ENCODE measurements at places on chromosomes 12 and 14.

DNA sequence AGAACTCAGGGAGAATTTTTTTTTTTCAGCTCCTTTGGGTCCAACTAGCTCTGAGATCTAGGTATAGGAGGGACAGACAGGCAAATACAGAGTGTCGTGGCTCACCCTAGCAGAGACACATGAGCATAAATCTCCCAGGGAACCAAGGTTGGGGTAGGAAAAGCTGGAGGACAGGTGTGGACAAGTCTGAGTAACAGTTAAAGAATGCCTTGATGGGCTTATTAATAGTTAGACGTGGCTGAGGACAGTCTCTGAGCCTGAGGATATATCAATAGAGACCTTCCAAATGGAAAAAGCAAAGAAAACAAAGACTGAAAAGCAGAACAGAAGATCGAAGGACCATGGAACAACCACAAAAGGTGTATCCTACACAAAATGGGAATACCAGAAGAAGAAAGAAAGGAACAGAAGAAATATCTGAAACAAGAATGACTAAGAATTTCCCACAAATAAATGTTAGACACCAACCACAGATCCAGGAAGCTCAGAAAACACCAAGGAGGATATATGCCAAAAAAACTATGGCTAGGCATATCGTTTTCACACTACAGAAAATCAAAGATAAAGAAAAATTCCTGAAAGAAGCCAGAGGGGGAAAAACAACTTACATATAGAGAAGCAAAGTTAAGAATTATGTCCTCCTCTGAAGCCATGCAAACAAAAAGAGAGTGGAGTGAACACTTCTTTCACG is 80.9 kb downstream of the PTPRB start:
- DNase-seq = no peak

GRCh38 chr12:80269803-80270552 is 170.6 kb downstream of the OTOGL start:
- DNase-seq = no peak

DNA sequence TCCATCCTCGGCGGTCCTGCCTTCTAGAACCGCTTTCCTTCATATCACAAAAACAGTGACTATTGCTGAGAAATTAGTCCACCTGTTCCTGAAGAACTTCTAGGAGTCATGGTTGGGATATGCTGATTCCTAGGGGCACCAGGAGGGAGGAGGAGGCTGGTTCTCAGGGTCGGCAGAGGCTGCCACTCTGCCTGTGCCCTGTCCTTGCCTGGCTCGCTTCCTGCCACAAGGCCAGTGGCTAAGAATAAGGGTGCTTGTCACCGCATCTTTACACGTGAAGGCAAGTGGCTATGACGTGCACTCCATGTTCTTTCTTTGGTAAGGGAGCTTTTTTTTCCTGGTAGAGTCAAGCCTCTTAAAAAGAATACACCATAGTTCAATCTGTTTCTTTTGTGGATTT is 18.7 kb upstream of the DGLUCY start:
- DNase-seq = no peak

DNA sequence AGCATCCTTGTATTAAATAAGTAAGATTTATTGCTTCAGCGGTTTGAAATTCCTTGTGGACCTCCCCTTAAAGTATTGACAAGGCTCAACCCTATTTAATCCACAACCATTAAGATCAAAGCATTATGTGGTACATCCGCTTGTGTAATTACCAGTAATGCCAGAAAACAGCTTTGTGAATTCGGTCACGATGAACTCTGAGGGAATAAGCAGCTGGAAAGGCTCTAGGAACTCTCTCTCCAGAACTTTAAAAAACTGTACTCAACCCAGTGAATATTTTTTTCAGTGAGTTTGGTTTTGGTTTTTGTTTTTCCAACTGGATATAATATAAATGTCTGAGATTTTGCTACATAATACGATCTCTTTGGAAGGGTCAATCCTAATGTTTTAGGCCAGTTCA is 49.3 kb upstream of the DIO2 start:
- no peak for DNase-seq

DNA sequence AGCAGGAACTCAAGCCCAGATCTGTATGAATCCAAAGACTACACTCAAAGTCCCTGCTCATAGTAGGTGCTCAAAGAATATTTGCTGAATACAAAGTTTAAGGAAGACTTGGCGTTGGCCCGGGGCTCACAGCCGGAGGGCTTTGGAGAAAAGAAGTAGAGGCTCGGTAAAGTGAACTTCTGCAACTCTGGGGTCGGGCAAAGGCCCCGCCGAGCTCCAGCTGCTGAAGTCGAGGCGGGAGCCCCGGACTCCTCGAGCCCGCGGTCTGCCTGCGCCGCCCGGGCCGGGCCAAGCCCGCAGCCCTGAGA is 335 bp downstream of the GCN1 start:
- DNase-seq = no peak

DNA sequence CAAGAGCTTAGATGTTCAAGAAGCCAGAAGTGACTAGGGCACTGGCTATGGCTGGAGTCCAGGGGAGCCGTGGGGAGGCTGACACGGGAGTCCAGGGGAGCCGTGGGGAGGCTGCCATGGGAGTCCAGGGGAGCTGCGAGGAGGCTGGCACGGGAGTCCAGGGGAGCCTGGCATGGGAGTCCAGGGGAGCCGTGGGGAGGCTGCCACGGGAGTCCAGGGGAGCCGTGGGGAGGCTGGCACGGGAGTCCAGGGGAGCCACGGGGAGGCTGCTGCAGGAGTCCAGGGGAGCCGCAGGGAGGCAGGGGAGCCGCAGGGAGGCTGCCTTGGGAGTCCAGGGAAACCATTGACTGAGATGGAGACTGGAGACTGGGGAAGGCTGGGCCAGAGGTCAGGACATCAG is 54.9 kb downstream of the TECPR2 start:
- DNase-seq = no peak

- no peak for DNase-seq
Measured at GRCh38 chr12:8564656-8565055, 24.0 kb upstream of the CLEC4E start.

DNA sequence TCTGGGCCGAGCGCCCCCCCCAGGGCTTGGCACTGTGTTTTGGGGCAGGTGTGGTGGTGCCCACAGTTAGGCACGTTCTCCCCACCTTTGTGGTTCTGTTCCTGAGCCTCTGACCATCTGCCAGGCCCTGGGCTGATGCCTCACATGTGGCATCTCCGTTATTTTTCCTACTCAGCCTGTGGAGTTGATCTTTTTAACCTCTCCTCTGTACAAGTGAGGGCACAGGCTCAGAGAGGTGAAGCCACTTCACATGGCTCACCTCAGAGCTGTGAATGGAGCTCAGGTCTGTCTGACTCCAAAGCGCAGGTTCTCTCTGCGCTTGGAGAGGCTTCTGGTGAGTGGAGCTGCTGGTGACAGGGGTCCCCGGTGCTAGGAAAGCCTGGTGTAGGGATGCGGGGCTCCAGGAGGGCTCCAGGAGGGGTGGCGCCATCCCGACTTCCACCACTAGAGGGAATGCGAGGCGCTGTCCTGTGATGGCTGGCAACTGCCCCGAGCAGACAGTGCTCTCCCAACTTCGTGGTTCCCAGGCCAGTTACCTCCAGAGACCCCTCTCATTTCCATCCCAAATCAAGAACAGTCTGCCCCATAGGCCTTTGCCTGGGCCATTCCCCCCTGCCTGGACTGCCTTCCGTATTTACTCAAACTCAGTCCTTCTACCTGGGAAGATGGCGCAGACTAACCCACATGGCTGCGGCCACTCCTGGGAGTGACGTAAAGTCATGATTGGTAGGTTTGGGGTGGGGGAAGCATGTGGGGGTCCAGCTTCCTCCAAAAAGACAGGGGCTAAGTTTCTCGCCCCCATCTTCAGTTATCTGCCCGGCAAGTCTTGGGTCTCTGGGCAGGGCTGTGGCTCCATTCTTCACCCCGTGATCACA is 9.9 kb downstream of the BCL7A start:
- no peak for DNase-seq

- DNase-seq = no peak
Measured at GRCh38 chr12:56978397-56979138, 21.2 kb upstream of the RDH16 start.

- DNase-seq = no peak
Measured at GRCh38 chr14:31275731-31276130, 68.1 kb upstream of the HECTD1 start.

GRCh38 chr14:65704437-65704836 is 291.9 kb downstream of the FUT8 start:
- no peak for DNase-seq

DNA sequence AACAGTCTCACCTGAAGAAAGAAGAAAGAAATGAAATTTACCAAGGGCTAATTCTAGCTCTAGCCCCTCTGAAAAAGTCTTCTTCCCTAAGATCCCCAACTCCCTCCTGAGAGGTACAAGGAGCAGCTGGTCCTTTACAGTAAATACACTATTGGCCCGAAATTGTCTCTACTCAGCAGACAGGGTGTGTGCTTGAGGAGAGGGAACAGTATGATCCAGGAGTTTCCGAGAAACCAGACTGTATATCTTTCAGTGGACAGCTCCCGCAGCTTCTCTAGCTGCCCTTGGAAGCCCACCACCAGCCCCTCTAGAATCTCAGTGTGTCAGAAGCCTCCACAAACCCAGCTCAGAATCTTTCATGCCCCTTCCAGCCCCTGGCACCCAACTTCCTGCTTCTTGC is 8.1 kb downstream of the GPR84 start:
- DNase-seq = no peak

- no peak for DNase-seq
Measured at GRCh38 chr14:42322531-42323284, 716.0 kb downstream of the LRFN5 start.

DNA sequence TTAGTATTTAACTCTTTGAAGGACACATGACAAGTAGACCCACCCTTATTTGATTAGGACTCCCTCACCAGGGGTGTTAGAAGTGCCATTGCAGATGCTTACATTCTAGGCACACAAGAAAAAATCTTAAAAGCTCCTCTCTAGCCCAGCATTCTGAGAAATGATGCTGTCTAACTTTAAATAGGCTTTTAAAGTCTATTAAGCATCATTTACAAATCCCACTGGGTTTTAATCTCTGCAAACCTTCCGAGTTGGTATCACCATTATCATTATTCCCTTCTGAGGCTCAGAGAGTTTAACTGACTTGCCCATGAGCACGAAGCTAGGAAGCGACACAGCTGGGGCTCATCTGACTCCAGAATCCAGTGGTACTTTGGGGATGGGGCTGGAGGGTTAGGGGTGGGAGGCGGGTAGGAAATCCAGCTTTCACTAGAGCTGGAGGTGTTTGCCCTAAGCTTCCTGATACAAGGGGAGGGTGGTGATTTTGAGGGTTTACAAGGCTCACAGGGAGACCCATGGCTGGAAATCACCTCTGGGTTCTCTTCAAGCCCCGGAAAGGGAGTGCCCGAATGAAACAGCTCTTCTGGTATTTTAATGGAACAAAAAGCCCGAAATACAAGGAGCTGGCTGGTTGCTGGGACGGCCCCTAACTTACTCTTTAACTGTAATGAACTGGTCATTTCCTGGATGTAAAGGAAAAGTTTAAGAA is 109.2 kb upstream of the FUT8 start:
- DNase-seq = no peak

DNA sequence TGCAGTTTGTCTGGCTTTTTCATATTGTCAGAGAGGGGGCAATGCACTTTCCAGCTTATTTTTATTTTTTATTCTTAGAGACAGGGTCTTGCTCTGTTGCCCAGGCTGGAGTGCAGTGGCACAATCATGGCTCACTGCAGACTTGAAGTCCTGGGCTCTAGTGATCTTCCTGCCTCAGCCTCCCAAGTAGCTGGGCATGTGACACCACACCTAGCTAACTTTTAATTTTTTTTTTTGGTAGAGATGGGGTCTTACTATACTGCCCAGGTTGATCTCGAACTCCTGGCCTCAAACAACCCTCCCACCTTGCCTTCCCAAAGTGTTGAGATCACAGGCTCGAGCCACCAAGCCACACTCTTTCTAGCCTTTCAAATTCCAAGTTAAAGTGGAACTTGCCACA is 3.9 kb upstream of the A2ML1 start:
- DNase-seq = no peak

DNA sequence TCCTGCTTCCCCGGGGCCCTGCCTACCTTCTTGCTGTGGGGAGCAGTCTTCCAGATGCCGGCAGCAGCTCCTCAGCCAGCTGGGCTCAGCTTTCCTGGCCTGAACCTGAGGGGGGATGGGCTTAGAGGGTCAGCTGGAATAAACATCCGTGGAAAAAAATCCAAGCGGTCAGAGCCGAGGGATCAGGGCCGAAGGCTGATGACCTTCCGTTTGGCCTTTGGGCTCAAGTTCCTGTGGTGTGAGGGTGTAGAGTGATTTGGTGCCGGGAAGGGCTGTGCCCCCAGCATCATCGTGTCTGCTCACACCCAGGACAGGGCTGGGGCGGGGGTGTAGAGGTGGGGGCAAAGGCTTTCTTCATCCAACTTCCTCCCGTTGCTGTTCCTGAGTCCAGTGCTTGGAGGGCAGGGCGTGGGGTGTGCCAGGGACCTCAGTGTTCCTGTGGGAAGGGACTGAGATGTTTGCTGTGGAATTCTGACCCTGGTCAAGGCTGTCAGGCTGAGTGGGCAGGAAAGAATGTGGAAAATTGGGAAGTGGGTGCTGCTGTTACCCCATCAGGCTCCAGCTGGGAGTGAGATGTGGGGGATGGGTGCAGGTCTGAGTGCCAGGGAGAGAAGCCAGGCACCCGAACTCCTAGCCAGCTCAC is 2.6 kb downstream of the SMIM41 start:
- no peak for DNase-seq

DNA sequence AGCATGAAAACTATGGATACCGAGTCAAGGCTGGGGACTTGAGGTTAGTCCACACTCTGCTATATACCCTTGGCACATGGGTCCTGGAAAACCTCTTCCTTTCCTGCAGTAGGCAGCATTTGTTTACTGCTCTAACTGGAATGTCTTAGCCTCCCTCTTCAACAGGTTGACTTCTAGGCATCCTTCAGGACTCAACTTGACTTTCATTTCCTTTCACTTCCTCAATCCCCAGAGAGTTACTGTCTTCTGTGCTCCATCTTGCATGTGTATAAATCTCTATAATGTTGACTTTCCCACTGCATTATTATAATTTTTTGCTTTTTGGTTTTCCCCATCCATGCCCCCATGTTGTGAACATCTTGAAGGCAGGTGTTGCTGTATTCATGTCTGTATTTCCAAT is 107.9 kb downstream of the VRK1 start:
- DNase-seq = no peak

DNA sequence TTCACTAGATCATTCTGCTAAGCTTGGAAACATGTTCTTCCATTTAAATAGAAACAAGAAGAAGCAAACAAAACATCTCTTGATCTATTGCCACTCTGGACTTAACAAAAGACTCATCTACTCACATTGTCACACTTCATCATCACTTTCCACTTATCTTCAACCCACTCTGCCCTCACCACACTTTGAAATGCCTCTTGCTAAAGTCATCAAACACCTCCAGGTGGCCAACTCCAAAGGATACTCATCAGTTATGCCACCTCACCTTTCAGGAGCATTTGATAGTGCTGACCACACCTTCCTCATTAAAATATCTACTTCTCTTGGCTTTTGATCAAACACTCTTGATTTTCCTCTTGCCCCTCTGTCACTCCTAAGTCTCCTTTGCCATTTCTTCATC is 7.2 kb downstream of the EFCAB11 start:
- DNase-seq = no peak

- no peak for DNase-seq
Measured at GRCh38 chr14:97779140-97779539, 982.0 kb downstream of the VRK1 start.

All from smooth muscle cell of the brain vasculature (primary cell).